Fibroblast of lung (primary cell): ENCODE measurements at places on chromosomes 4 and X.

DNA sequence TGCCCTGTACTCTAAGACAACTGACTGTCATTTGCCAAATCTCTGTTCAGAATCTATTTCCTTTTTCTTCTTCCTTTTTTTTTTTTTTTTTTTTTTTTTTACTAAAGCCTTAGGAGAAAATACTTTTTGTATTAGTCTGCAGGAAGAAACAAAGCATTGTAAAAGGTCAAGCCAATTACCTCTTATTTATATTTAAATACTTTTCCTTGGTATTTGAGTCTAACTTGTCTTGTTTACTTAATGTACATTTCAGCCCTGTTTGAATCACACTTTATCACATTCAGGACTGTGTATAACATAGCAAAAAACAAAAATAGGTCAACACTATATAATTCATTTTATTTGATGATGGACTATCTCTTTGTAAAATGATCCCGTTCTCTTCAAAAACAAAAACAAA is 262.2 kb downstream of the RPA4 start:
- no peak for DNase-seq

GRCh38 chr4:102076622-102077021 is 268.7 kb downstream of the SLC39A8 start:
- DNase-seq: no peak

DNA sequence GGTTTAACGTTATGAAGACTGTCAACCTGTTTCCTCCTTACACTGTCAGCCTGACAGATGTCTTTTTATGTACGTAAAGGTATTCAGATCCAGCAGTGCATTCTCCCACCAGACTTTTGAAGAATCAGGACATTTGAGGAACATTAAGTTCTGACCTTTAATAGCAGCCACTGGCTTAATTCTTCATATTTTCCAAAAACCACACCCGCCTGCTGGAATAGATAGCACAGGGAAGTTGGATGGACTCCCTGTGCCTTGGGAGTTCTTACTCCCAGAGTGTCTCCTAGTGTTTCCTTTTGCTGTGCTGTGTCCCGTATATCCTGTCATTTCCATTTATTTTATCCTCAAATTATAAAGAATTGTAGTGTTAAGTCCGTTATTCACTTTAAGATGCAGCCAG is 94.5 kb downstream of the AFF1 start:
- no peak for DNase-seq

DNA sequence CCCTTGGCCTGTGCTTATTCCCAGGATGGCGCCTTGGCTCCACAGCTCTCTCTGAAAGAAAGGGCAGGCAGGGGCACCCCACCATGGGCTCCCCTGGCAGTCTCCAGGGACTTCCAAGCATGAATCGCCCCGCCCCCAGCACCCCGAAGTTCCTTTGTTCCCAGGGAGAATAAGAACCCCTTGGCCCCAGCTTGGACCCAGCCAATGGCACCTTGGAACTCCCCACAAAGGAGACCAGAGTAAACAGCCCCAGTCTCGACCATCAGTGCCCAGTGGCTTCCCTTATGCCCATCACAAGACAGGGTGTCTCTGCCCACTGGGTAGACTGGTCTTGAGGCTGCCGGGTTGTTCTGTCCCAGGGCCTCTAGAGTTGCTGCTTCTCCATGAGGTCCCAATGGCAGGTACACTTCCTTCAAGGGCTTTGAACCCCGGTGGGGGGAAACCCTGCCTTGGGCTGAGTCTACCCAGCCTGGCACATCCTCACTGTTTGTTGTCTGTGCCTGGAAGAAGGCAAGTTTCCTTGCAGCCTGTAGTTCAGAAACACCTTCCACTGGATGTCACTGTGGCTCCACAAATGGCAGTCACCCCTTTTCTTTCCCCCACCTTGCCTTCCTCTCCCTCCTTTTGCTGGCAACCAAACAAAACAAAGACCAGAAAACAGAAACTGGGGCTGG is 30.8 kb downstream of the NBDY start:
- no peak for DNase-seq

GRCh38 chrX:137574784-137575293 is 8.9 kb downstream of the ZIC3 start:
- DNase-seq: no peak

- DNase-seq: peak; percentile 30
Observed at GRCh38 chrX:37425370-37425769, 76.2 kb downstream of the PRRG1 start.

DNA sequence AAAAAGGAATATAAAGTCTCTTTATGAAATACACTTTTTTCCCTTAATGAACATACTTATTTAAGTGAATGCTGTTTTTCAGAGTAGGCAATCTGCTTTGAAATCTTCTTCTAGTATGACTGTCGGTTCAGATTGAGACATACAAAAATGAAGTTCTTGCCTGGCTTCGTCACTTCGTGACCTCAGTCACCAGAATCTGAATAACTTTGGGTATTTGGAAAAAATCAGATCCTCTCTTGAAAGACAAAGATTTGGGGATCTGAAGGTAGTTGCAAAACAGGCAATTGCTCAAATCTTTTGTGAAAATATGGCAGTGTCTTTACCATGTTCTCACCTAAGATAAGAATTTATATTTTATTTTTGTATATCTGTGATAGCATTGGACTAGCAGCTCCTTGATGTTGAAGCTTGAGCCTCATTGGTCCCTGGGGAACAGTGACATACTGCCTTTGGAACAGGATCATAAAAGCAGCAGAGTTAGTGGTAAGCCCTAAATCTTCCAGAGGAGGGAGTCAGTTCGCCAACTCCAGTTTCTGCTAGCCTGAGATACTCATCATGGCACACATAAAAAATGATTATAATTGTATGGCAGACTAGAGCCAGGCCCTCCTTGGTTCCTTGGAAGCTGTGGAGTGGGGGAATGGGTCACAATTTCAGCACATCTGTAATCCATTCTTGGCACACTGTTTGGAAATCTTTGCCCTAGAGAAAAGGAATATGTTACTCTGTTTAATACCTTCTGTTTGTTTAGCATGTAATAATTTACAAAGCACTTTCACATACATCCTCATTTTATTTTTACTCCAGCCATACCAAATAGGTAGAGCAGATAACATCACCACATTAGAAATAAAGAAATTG is 5.0 kb downstream of the ARFIP1 start:
- peak; percentile 58 for DNase-seq

GRCh38 chr4:33073811-33074210 is 2353.6 kb downstream of the PCDH7 start:
- peak; percentile 67 for DNase-seq

DNA sequence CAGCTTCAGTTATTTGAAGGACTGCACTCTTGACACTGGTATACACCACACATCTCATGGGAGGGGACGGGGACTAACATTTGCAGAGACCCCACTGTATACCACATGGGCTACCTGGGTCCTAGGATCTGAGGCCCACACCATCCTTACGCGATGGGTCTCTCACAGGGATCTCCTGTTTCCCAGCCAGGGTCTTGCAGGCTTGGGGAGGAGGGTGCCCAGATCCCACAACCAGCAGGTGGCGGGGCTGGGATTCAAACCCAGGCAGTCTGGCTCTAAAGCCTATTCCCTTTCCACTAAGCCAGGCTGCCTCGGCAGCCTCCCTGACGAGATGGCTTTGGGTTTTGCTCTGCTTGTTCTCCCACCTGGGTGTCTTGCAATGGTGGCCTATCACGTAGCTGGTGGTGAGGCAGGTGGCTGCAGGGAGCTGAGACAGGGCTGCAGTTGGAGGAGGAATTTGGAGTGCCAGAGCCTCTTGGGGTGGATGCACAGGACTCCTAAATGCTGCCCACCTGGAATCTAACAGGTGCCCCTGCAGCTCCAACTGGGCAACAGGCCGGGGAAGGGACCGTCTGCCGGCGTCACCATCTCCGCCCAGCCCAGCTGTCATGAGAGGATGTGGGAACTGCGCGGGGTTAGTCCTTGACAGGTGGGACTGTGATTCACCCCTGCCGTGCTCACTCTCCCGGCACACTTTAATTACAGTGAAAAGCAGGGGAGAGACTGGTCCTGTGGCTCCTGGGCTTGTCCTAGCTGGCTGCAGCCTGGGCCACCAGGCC is 110.7 kb downstream of the PSAPL1 start:
- DNase-seq: no peak

DNA sequence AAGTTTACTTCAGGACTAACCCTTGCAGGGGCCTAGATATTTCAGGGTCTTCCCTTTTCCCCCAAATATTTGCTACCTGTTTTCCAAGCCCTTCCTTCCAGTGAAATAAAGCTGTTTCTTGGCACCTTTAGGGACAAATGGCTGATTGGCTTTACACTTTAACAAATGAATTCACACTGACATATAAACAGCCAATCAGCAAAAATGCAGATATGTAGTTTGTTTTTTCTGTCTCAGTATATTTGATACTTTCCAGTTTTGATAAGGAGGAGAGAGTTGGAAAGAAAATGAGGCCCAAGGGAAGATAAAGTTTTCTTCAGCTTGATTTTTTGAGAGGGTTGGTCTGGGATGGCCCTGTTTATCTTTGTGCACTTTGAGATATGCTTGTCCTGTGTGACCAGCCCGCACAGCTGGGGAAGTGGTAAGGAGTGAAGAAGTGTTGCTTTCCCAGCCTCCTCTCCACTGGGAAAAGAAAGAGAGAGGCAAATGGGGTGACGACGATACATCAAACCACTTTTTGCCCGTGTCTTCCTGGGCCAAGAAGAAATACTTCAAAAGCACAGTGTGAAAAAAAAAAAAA is 67.5 kb downstream of the MGST2 start:
- no peak for DNase-seq

DNA sequence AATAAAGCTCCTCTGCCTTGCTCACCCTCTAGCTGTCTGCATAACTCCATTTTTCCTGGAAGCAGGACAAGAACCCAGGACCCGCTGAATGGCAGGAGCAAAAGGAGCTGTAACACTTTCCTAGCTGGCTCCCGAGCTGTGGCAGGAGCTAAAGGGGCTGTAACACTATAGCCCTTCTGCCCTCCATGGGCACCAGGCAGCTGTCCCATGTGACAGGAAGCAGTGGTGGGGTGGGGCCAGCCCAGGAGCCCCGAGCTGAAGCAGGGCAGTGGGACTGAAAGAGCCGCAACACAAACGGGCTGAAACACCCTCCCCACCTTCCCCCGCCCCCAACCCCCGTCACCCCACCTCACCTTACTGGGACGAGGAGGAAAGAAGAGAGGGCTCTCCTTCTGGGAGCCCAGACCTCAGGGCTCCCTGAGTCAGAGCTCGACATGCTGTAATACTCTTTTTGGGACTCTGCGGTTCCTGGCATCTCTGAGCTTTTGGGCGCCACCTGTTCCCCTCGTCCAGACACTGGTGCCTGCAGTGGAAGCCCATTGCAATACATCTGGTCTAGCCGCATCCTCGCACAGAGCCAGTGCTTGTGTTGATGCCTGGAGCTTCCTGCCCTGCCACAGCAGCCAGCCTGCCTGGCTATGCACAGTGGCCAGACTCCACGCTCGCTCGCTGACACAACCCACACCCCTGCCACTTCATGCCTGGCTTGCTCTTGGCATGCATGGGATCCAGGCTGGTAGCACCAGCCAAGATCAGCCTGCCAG is 39.4 kb downstream of the PPM1K start:
- DNase-seq: no peak

DNA sequence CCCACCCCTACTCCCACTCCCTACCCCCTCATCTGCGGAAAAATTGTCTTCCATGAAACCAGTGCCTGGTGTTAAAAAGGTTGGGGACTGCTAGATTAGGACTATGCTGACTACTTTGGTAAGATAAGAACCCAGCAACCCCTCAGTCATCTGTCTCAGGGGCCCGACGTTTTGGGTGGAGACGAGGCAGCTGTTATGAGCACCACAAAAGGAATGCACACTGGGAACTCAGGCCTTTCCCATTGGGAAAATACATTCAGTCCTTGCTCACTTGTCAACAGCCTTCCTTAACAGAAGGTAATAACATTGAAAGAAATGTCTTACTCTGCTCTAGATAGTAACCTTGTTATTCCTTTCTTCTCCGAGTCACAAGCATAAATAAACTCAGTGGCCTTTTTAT is 310.8 kb downstream of the AFF2 start:
- peak; percentile 52 for DNase-seq

GRCh38 chr4:13316354-13316753 is 167.8 kb downstream of the RAB28 start:
- no peak for DNase-seq

DNA sequence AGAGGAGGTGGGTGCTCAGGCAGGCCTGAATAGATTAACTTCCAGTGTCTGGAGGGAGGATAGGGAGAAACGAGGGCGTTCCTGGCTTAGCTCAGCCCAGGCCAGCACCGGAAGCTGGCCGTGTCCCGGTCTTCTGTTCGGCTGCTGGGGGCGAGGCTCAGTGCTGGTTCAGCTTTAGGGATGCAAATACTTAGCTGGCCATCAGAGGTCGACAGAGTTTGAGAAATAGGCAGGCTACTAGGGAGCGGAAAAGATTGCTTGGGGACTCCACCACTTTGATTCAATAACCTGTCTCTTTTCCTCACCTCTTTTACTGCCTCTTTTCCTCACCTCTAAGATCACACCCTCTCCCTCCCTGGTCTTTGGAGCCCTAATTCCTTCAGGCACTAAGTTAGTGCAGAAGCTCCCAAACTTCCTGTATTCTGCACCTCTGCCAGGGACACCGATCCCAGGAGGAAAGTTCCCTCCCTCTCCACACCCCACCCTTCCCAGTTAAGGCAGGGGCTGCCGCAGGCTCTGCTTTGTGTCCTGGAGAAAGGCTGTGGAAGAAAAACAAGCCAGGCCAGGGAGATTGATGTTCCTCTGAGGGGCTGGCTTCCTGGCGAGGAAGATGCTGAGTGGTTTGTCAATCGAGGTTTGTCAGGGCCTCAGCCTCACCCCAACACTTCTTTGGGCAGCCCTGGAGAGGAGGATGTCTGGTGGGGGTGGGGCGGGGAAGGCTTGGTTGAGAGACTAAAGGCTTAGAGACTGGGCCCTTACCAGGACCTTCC is 6.0 kb upstream of the EFNB1 start:
- DNase-seq: peak; percentile 44

DNA sequence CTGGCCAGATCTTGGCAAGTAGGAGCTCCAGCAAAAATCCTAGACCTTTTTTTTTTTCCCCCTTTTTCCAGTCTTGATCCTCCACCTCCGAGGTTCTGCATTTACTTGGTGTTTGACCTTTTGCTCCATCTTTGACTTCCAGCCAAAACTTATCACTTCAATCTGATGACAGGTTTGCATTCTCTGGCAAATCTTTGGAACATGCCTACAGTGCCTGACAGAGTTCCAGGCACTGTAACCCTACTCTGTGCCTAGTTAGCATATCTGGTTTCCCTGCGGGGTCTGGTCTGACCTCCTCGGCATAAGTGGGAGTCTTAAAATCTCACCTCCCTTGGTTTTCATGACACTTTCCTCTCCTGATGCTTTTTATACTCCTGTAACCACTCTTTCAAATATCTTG is 39.4 kb upstream of the NR3C2 start:
- DNase-seq: no peak

- no peak for DNase-seq
Observed at GRCh38 chr4:38562751-38563198, 101.2 kb upstream of the KLF3 start.

- DNase-seq: no peak
Observed at GRCh38 chr4:99062120-99062519, 26.5 kb downstream of the ADH5 start.

- DNase-seq: peak; percentile 86
Observed at GRCh38 chrX:139881130-139881529, 51.7 kb downstream of the ATP11C start.

GRCh38 chrX:17414839-17415238 is 39.8 kb downstream of the NHS start:
- DNase-seq: no peak

- DNase-seq: peak; percentile 29
Observed at GRCh38 chr4:75598390-75598789, 31.9 kb downstream of the CDKL2 start.

- DNase-seq: no peak
Observed at GRCh38 chr4:92679149-92679548, 375.4 kb downstream of the GRID2 start.
